ENCODE measurements at places on chromosomes 4 and X.

DNA sequence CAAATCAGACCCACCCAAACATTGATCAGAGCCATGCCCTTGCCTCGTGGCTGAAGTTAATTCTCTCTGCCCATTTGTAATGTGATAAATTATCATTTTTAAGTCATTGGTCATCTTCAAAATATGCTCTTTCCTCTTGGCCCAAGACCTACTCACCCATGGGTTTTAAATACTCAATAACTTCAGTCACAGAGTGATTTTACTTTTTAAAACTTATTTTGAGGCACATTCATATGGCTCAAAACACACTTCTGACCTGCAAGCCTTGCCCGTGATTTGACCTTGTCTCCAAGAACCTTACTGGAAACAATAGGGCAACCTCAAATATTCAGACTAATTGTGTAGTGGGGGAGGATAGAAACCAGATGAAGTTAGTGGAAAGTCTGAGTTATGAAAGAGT is 176.2 kb upstream of the LNX1 start:
- DNase-seq: no peak

DNA sequence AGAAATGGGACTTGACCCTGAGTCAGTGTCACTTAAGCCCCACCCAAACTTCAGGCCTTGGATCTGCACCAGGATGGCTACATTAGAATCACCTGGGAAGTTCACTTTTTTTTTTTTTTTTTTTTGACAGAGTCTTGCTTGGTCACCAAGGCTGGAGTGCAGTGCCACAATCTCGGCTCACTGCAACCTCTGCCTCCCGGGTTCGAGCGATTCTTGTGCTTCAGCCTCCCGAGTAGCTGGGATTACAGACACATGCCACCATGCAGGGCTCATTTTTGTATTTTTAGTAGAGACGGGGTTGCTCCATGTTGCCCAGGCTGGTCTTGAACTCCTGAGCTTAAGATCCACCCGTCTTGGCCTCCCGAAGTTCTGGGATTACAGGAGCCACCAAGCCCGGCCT is 3.0 kb downstream of the NCBP2L start:
- DNase-seq: no peak

- DNase-seq: no peak
Measured at GRCh38 chrX:134880866-134881265, 109.9 kb upstream of the SMIM10 start.

GRCh38 chr4:3393171-3393570 is 48.6 kb upstream of the HGFAC start:
- no peak for DNase-seq

GRCh38 chrX:139750390-139750789 is 42.4 kb upstream of the MCF2 start:
- no peak for DNase-seq

DNA sequence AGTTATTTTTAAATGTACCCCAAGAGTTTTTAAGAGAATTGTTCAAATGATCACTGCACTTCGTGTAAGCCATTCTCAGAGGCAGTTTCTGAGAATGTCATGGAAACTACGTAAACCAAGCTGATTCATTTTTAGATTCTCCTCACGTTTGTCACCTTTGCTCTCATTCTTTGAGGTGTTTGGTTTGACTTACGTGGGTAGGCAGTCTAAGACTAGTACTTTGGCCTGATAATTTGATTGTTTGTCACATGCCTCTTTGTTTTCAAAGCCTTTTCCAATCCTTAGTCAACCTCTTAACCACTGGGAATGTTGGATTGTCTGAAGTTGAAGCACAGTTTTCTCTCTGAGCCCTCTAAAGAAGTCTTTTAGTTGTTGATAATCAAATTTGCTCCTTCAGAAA is 10.5 kb downstream of the SEPTIN11 start:
- peak; percentile 42 for DNase-seq

GRCh38 chr4:128307123-128307571 is 19.5 kb upstream of the PGRMC2 start:
- no peak for DNase-seq

GRCh38 chrX:18076434-18076833 is 144.3 kb downstream of the BEND2 start:
- no peak for DNase-seq

DNA sequence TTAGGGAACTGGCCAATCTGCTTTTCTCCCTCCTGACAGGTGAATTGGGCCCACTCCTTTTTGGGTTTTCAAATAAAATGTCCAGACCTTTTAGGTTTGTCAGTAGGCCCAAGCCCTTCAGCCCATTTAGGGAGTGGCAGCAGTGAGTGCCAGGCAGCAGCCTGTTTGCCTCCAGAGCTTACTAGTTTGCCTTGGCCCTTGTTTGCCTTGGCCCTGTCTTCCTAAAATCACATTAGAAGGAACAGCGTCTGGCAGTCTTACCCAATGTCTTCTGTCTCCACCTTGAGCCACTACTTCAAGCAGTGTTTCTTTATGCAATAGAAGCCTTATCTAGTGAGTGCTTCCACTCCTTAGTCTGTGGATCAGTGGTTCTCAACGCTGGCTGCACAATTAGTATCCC is 117.1 kb downstream of the TMEM164 start:
- no peak for DNase-seq

- DNase-seq: no peak
Measured at GRCh38 chr4:74292111-74292870, 16.0 kb upstream of the EPGN start.

GRCh38 chr4:23023121-23023520 is 330.4 kb downstream of the GBA3 start:
- no peak for DNase-seq

- DNase-seq: no peak
Measured at GRCh38 chr4:128349921-128350320, 62.3 kb upstream of the PGRMC2 start.

- DNase-seq: no peak
Measured at GRCh38 chrX:126165721-126166461, at the start of gene DCAF12L2. Gene DCAF12L2 (minus strand): TSS chrX:126166289. CDS start chrX:126165924, 365 bp downstream.

DNA sequence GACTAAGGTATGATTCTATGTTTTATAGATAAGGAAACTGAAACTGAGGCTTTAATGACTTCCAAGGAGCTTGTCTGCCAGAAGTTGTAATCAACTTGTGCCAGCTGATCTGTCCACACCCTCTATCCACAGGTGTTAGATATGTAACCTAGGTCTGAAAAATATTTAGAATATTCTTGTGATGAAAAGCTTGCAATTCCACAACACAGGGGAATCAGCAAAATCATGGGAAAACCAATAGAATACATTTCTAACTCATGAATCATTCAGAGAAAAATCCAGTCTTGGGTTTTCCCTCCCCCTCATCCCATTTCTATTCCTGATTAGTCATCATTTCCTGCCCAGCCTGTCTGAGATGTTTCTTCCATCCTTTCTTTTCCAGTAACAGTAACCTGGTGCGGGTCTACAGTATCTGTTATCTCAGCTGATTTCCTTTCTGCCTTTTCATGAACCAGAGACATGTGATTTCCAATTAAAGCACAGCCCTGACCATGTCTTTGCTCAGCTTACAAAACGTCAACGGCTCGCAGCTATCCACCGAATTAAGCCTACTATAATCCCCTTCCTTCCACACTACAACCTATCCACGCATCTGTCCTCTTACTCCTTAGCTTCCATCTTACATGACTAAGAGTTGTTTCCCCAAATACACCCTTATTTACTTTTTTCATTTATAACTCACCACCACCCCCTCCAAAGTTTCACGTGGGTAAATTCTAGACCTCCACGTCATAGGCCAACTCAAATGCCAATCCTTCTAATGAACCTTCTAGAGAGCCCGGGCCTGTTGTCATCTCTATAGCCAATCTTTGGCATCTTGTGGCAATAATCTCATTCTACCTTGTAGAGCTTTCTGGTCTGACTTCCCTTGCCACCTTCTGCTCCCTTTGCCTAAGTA is 961 bp upstream of the NOCT start:
- DNase-seq: no peak

- DNase-seq: no peak
Measured at GRCh38 chr4:122539861-122540465, 80.9 kb downstream of the IL21 start.

GRCh38 chr4:62960415-62960814 is 1448.8 kb downstream of the TECRL start:
- DNase-seq: no peak

GRCh38 chr4:81421346-81422218 is 50.1 kb downstream of the RASGEF1B start:
- DNase-seq: no peak

Measured in activated CD8-positive, alpha-beta memory T cell treated with anti-CD3 and anti-CD28 coated beads, Interleukin-2, amount 10 ng/mL, durations not matched to agents 7 days and 5 days (primary cell).